Left hindlimb (tissue), 1 donor: ENCODE measurements at places on chromosomes 2 and 18.

DNA sequence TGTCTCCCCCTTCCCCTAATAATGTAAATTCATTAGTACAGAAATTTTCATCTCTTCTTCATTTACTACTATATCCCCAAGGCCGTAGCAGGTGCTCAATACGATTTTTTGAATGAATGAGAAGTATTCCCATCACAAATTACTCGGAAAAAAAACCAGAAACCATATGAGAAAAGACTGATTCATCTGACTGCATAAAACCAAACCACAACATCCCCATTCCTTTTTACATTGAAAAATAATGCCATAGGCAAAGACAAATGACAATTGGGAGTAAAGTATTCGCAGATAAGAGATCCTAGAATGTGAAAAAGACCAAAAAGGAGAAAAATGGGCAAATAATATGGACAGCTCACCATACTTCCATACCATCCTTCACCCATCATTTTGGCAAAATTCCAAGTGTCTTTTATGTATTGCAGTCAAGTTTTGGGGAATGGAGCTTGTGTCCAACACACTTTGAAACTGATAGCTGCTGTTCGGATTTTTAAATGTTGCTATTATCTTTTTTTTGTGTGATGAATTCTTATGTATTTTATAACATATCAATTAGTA, 1.5 kb downstream of the ZC3H8 start:
- no peak for DNase-seq

DNA sequence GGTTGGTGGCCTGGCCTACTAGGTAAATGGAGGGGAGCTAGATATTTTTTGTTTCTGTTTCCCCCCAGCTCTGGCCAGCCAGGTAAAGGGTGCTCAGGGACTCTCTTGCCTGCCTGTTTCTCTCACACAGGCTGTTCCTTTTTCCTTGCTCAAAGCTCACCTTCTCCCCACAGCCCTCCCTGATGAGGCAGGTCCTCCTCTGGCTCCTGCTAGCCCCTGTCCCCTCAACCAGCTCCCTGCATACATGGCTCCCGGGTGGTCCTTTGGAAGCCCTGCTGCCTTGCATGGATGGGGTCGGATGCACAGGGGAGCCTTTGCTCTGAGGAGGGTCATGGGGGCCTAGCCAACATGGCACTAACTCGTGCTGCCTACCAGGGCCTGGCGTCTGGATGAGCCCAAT, 27.8 kb downstream of the DYSF start:
- DNase-seq, result no peak

GRCh38 chr2:156429211-156429610, 7.0 kb upstream of the GPD2 start:
- no peak for DNase-seq

DNA sequence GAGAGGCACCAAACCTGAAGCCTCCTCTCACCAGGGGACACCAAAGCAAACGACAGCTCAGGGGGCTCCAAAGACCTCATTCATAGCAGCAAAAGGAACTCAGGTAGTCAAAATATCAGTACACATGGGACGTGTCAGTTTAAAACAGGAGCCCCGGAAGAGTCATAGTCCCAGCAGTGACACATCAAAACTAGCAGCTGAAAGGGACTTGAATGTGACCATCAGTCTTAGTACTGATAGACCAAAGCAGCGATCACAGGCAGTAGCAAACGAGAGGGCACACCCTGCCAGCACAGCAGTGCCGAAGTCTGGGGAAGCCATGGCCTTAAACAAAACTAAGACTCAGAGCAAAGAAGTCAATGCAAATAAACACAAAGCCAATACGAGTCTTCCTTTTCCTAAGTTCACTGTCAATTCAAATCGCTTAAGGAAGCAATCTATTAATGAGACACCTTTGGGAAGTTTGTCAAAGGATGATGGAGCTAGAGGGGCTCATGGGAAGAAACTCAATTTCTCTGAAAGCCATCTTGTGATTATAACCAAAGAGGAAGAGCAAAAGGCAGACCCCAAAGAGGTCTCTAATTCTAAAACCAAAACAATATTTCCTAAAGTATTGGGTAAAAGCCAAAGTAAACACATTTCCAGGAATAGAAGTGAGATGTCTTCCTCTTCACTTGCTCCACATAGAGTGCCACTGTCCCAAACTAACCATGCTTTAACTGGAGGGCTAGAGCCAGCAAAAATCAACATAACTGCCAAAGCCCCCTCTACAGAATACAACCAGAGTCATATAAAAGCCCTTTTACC, 1.2 kb downstream of the GALNT5 start:
- no peak for DNase-seq

- DNase-seq, result no peak
These were observed 8.3 kb downstream of the EFR3B start for GRCh38 chr2:25050128-25050527.

DNA sequence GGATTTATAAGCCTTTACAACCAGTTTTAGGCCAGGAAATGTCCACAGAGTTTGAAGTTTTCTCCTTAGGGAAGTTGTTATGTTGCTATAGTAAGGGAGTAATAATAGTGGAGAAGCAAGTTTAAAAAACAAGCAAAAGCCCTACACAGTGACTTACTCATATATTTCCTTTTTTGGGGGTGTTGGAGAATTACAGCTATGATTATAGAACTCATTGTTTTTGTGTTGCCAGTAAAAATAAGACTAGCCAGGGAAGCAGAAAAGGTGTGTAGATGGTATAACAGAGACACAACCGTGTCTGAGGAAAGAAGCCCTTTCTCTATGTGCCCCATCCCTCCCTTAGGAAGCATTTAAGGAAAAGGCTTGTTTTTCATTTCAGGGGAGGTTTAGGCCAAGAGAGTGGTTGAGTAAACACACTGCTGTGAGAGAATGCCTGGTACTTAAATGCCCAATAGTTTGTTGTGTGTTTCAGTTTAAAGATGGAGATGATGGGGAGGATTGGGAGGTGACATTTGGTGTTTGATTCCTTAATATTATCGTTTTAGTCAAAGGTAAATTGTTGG, 2.3 kb downstream of the VAPA start:
- no peak for DNase-seq

DNA sequence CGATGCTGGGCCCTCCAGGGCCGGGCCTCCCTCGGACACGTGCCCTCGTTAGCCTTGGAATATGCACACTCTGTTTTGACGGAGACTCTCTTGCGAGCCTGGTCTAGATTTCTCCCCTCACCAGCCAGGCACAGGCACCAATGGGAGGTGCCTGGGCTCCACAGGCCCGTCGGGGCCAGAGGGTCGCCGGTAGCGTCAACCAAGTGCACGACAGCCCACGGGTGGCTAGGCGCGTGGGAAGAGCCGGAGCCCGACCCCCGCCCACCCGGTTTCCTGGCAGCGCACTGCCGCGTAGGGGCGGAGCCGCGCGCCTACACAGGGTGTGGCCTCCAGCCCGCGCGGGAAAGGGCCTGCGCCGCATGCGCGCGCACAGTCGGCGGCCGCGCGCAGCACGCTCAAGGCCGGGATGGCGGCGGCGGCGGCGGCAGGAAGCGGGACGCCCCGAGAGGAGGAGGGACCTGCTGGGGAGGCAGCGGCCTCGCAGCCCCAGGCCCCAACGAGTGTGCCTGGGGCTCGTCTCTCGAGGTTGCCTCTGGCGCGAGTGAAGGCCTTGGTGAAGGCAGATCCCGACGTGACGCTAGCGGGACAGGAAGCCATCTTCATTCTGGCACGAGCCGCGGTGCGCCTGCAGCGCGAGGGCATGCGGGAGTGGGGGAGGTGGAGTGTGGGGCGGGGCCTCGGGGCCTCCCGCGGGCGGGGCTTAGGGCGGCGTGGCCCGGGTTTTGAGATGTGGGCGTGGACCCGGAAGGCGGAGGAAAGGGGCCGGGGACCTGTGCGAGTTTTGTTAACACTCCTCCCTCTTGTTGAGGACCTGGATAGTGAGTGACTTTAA, at the start of gene POLE4:
Gene POLE4 (plus strand): TSS at position 370 of the 832 bp plus-strand sequence. CDS start 37 bp downstream, at position 407.
- DNase-seq, result peak; percentile 93

DNA sequence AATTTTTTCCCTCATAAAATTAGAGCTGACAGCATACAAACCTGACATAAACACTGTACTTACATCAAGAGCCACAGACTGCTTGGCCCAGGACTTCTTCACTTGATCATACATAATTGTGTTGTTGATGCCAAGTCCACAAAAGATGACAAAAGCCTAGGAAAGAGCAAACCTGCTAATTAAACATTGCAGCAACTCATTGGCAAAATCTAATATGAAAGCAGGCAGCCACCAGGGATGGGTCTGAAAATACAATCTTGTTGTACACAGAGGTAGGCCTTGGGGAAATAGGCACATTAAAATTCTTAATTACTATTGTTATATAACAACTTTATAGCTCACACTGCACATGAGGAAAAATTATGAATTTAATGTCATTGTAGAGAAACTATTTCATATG, 255.8 kb downstream of the PDE11A start:
- DNase-seq, result no peak

GRCh38 chr2:61710711-61711110, 143.1 kb downstream of the FAM161A start:
- no peak for DNase-seq

DNA sequence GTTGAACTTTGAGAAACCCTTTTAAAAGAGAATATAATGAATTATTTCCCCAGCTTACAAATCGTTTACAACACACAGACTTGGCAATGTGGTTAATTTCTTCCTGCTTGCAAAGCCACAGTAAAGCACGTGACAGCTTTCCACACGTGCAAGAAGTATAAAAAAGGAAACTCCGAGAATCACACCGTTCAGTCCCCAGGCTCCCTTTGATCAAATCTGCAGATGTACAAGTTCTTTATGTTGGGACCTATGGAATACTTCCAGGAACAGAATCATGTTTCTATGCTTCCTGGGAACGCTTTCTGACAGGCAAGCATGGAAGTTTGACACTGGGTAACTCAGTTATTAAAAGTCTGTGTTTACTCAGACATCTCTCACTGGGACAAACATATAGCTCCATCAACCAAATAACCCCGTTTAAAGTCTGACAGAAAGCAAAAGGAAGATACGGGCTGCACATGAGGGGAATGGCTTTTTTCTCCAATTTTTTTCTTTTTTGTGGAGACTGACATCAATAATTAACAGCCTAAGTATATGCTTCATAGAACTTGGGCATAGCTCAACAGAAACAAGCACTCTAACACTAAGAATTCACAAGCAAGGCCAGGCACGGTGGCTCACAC, 134.8 kb downstream of the EIPR1 start:
- DNase-seq, result no peak

DNA sequence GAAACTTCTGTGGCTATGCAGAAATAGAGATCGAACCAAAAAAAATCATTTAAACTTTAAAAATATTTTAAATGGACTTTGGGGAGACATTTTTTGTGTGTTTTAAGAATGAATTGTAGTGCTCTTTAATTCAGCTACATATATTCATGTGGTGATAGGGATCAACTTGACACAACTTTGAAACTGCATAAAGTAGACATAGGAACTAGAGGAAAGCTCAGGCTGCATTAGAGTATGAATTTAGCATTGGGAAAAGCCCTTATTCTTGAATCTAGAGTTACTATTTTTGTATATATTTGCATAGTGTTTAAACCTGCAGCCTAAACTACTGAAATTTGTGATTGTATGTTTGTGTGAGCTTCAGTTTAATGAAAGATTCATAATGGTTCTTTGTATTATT, 78.3 kb downstream of the SLC39A10 start:
- DNase-seq, result no peak

- DNase-seq, result no peak
These were observed 1.1 kb upstream of the KCNIP3 start for GRCh38 chr2:95296011-95296410.

DNA sequence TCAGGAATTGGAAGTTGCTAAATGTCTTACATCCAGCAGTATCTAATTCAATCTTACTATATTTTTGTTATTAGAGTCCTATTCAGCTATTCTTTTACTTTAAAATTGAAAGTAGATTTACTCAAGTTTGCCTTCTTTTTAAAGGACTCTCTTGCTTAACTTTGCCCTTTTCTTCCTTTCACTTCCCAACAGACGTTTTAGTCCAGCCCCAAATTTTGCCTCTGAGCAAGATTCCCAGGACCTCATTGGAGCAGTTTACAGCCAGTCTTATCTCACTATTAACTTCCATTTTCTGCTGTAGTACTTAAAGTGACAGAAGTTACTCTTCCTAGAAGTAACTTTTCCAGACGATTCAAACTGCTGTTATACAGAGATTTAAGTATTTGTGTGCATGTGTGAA, 1.7 kb upstream of the PRKD3 start:
- no peak for DNase-seq

DNA sequence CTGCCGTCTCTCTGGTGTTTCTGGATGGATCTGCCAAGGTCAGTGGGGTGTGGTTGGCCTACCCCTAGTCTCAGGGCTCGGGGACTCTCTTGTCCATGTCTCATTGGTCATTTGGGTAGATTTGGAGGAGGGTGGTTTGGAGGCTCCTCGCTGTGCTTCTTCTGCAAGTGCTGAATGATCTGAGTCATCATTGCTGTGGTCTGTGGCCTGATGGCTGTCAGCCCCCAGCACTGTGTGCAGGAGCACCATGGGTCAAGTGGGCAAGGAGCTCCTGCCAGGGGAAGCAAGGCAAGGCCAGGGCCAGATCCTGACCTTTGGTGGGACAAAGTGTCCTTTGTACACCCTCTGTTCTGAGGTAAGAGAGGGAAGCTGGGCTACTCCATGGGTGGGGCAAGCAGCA, 221.8 kb downstream of the FHOD3 start:
- no peak for DNase-seq

DNA sequence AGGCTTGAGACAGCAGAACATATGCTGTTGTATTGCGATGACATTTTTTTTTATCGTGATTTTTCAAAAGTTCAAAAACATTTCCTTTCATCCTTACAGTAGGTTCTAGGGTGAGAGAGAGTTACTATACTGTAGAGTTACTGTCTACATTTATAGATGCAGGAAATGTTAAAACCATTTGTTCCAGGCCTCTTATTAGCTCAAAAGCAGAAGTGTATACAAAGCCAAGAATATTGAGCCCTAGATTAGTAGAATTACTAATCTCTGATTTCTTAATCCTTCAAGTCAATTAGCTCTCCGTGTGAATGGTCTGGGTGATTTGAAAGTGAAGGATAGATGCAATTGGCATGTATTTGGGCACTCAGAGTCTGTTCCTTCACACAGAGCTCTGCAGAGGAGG, 73.1 kb downstream of the MAPRE2 start:
- no peak for DNase-seq

DNA sequence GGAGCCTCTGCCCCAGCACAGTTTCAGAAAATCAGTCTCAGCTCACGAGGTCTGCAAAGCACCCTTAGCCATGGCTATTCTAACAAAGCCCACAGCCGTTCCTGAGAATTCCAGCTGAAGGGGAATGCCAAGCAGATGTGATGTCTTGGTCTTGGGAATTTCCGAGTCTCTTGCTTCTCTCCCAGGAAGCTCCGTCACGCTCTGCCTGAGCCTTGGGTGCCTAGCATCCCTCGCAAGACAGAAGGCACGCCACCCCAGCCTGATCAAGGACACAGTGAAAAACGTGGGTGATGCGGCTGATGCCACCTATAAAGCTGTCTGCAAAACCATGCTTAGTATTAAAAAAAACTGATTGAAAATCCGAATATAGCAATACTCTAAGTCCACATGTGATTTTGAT, 254.6 kb downstream of the SH3BP4 start:
- DNase-seq, result no peak

DNA sequence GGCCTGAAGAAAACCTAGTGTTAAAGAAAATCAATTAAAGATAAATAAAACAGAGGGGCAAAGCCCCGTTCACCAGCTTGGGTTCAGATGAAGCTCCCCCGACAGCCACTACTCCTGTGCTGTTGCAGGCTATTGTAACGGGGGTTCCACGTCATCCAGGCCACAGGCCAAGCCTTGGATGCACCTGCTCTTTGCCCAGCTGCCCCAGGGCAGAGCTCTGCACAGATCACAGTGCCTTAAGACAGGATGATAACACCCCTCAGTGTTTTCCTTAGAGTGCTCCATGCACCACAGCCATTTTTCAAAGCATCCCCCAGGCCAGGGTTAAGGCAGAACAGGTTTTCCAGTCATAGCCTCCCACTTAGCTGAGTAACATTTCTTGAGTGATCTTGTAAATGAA, 32.0 kb downstream of the FASTKD2 start:
- no peak for DNase-seq
